ENCODE measurements at places on chromosomes 2 and 18.

DNA sequence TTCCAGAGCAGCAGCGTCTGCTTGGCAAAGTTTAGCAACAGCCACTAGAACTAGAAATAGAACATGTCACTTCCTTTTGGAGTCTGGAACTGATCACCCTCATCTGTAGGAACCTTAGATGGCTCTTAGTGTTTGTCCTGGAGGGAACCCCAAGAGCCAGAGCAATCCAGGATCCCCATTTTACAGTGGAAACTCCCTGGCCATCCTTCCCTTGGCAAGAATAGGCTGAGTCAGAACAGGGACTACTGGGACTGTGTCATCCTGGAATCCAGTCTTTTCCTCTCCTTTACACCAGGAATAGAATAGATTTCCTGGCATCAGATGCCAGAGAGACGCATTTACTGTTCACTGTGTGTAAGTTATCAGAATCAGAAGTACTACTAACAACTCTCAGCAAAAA lies 33.2 kb upstream of the GRHL1 start:
- no peak for DNase-seq

GRCh38 chr2:623130-623922 lies 53.9 kb downstream of the TMEM18 start:
- no peak for DNase-seq

GRCh38 chr18:76335859-76336640 lies 159.0 kb downstream of the ZNF516 start:
- no peak for DNase-seq

GRCh38 chr2:85861180-85861579 lies 27.6 kb downstream of the ST3GAL5 start:
- no peak for DNase-seq

- DNase-seq = no peak
Observed at GRCh38 chr2:134460583-134460998, 206.7 kb downstream of the MGAT5 start.

All from stimulated activated CD4-positive, alpha-beta T cell treated with anti-CD3 and anti-CD28 coated beads, TNF-alpha, amount 100 ng/mL, for 1 hour (primary cell).